ENCODE measurements at places on chromosomes 7 and 10.

DNA sequence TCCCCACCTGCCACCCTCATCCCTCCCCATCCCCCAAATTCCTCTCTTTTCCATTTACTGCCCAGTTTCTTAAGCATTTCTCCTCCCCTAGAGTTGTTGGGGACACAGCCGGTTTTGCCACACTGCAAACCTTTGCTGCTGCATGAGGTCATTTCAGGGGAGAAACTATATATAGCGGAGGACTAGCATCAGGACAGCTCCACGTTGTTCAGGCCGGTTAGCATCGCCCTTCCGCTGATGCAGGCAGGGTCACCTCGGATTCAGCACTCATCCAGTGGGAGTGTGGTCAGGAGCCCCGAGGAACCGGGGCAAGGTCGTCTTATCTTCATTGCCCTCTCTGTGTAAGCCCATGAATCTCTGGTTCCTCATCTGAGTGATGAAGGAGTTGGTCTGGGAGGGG lies 15.6 kb downstream of the UBTD1 start:
- no peak for DNase-seq

DNA sequence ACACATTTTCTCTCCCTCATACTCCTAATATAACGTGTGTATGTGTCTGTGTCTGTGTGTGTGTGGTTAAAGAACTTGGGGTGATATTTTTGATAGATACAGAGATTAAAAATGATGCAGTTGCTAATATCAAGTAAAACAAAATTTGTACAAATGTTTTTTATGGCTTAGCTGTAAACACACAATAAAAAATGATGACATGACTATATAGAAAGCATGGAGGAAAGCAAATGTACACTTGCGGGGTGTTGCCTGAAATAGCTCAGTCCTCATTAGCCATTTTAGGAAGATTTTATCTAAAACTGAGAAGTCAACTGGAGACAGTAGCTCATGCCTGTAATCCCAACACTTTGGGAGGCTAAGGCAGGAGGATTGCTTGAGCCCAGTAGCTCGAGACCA lies 5.6 kb upstream of the TASOR2 start:
- no peak for DNase-seq

GRCh38 chr10:106181501-106181900 lies 983.0 kb downstream of the SORCS1 start:
- DNase-seq, result peak; percentile 52

GRCh38 chr10:97567891-97568290 lies 4.7 kb upstream of the ANKRD2 start:
- DNase-seq, result no peak

- no peak for DNase-seq
These were observed 97.2 kb downstream of the RALA start for GRCh38 chr7:39720586-39720985.

DNA sequence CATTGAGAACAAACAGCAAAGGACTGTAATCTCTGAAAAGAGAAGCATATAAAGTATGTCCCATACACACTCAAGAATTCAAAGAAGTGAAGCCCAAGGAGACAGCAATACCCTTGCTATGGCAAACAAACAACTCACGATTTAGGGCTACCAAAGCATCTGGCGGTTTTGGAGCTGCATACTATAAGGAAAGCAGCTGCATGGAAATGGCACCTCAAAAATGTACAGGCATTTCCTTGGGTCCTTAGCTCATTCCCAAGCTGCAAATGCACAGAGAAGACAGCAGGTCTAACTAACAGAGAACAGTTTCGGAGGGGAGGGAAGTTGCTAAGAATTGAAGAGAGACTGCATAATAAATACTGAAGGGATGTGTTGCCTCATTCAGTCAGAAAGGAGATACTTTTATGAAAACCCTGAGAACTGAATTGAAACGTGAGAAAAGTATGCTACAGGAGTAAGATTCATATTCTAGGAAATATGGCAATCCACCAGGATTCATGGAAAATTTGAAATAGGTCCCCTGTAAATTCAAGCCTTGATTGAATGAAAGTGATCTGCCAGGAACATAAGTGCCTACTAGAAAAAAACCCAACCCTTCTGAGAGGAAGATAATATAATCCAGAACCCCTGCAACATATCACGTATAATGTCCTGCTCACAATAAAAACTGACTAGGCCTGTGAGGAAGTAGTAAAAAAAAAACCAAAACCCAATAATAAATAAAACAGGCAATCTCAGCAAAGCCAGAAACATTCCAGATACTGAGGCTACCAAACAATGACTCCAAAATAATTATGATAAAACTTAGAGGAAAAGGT lies 36.4 kb downstream of the CUBN start:
- DNase-seq, result no peak

GRCh38 chr7:29139191-29139590 lies 7.1 kb downstream of the CPVL start:
- no peak for DNase-seq

DNA sequence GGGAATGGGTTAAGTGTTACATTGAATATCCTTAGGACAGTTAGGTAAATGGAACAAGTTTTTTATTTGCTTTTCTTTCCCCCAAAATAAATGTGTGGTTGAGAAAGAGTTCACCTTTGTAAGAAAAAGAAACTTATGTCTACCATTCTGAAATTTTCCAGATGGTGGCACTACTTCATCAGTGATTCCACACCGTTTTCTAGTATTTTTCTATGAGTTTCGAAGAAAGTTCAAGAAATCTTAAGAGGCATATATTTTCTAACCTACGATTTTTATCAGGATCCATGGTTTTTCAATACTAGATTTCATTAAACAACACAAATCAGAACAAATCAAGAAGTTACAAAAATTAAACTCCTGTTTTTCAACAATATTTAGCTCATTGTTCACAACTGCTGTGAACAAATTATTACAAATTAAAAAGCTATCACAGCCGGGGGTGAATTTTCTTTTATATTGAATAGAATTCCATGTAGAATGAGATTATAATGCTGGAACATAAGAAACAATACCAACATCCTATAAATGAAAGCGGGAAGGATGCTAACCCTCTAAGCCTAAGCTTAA lies 163.1 kb upstream of the NPVF start:
- DNase-seq, result peak; percentile 36

GRCh38 chr10:132403511-132404168 lies 6.6 kb downstream of the PWWP2B start:
- DNase-seq, result no peak

- DNase-seq, result peak; percentile 43
These were observed 260.2 kb upstream of the TMEM72 start for GRCh38 chr10:44650691-44651661.

DNA sequence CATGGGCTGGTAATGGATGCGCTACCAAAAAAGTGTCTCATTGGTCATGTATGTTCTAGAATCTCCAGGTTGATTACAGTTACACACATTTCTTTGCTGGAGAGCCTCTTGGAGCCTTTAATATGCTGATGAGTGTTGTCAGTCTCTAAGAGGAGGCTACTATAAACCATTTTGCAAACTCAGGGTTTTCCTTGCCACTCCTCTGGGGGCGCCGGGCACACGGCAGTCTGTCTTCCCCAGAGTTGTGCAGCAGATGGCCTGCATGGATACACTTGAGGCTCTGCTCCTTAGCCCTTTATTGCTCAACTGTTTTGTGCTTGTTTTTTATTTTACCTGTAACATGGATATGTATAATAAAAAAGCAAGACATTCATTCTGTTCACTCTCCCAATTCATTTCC lies 196.5 kb downstream of the ACTR3B start:
- no peak for DNase-seq

DNA sequence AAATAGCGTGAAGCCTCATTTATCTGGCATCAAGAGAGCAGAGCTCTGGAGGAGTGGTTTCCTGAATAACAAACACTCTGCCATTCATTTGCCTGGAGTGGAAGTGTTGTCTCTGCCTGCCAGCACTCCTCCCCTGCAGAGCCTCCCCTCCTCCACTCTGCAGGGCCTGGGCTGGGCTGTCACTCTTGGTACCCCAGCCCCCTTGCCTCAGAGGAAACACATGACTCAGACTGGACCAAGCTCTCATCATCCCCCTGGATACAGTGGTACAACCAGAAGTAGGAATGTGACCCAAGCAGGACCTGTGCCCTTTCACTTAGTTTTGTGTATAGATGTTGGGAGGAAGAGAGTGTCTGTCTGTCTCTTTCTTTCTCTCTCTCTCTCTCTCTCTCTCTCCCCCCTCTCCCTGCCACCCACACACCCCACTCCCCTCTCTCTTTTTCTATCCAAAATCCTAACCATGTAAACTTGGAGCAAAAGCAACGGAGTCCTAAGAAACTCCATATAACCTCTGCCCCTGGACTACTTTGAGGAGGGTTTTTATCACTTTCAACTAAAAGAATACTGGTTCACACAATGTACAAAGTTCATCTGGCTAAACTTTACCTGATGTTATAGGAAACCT lies 43.9 kb downstream of the DOCK4 start:
- DNase-seq, result no peak

DNA sequence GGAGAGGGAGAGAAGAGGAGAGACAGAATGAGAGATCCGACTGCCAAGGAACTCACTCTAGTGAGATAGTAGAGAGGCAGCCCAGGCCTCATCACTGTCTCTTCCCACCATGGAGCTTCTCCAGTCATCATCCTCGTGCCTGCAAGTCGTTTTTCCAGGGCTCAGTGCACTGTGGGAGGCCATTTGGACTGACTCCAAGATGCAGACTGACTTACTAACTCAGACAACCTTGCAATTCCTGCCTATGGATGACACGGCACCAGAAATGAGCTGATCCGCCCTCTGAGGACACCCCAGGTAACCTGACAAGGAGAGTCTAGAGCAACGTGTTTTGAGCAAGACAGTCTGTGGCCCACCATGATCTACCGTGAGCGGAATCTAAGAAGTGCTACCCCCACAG lies 154.9 kb downstream of the GLI3 start:
- DNase-seq, result peak; percentile 40

Measured in AG20443 (cell line).